ENCODE measurements at places on chromosomes 11 and 22.

DNA sequence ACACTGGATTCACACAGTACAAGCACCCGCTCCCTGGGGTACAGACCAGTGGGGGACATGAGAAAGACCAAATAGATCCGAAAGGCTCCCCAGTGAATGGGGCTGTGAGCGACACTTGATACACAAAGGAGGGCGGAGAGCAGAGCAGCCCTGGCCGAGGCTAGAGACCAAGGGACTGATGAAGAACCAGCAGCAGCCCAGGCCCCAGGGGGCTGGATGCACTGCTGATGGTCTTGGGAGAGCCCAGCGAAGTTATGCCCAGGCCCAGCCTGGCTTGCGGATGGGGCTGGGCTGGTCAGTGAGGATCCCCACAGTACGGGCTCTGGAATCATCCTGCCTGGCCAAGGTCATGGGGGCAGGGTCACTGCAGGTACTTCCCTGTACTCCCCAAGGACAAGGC is 23.2 kb downstream of the ARHGAP1 start:
- DNase-seq, result no peak

DNA sequence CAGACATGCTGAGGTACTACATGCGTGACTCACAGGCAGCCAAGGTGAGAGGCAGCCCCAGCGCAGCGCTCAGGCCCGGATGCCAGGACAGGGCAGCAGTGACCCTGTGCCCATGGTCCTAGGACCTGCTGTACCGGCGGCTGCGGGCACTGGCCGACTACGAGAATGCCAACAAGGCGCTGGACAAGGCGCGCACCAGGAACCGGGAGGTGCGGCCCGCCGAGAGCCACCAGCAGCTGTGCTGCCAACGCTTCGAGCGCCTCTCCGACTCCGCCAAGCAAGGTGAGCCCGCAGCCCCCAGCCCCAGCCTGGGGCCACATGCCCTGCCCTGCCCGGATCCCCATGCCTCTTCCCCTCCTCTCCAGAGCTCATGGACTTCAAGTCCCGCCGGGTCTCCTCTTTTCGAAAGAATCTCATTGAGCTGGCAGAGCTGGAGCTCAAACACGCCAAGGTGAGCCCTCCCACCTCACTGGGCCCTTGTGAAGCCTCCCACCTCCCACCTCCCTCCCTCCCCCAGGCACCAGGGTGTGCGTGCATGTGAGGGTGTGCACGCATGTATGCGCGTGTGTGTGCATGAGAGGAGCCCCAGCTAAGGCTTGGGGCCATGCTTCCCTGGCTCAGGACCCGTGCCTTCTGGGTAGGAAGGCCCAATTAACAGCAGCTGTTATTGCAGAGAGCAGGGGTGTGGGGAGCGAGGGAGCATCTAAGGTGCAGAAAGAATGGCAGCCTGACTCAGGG is 5.3 kb downstream of the CFL1 start:
- no peak for DNase-seq

GRCh38 chr22:28462901-28463300 is 216.7 kb downstream of the TTC28 start:
- no peak for DNase-seq

DNA sequence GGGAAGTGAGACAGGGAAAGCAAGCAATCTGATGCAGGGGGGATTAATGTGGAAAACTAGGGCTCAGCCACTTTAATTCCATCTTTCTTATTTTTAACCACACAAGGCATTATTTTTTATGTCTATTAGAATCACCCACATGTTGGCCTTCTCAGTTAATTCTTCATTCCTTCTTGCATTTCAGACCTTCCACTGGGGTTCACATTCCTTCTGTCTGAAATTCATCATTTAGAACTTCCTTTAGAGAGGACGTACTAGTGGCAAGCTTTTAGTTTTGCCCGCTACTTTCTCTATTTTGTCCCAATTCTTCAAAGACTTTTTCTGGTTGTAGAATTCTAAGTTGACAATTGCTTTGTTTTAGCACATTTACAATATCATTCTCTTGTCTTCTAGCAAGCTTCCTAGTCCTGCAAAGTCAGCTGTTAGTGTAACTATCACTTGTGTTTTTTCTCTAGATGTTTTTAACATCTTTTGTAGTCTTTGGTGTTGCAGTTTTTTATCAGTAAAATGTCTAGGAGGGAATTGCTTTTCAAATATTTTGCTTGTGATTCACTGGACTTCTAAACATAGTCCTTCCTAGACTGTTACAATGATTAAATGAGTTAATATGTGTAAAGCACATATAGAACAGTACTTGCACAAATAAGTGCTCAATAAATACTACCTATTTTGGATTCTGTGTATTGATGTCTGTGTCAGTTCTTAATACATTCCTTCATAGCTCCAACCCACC is 5.5 kb upstream of the NNMT start:
- no peak for DNase-seq

- no peak for DNase-seq
Observed at GRCh38 chr11:9697766-9698165, 33.9 kb downstream of the SWAP70 start.

GRCh38 chr11:73975479-73975757 is 7.2 kb downstream of the UCP2 start:
- DNase-seq, result no peak

- no peak for DNase-seq
Observed at GRCh38 chr11:12196872-12197271, 86.5 kb downstream of the MICAL2 start.

DNA sequence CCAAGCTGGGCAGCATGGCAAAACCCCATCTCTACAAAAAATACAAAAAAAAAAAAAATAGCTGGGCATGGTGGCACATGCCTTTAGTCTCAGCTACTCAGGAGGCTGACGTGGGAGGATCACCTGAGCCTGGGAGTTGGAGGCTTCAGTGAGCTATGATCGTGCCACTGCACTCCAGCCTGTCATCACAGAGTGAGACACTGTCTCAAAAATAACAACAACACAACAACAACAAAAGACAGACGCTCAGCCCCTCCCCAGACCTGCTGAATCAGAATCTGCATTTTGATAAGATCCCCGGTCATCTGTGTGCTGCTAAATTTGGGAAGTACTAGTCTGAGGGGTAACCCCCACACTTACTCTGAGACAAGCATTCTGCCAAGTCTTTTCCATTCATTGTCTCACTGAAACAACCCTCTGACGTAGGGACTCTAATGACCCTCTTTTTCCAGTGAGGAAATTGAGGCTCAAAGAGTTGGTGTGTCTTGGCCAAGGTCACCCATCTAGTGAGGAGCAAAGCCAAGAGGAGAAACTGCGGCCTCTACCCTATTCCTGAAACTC is 7.5 kb downstream of the NEFH start:
- no peak for DNase-seq

DNA sequence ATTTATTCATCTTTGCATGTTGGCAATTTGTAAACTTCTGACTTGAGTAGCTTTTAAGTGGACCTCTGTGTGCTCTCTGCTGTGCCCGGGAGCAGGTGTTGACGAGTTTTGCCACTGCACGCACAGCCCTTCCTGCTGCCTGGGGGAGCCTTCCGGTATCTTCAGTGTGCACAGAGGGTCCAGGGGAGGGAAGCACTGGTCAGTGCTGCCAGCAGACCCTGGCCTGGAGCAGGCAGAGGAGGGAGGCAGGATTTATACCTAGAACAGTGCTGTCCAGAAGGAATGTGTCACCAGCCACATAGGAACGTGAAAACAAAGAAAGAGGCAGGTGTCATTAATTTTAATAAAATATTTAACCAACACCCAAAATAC is 403.6 kb downstream of the TBC1D22A start:
- DNase-seq, result no peak

DNA sequence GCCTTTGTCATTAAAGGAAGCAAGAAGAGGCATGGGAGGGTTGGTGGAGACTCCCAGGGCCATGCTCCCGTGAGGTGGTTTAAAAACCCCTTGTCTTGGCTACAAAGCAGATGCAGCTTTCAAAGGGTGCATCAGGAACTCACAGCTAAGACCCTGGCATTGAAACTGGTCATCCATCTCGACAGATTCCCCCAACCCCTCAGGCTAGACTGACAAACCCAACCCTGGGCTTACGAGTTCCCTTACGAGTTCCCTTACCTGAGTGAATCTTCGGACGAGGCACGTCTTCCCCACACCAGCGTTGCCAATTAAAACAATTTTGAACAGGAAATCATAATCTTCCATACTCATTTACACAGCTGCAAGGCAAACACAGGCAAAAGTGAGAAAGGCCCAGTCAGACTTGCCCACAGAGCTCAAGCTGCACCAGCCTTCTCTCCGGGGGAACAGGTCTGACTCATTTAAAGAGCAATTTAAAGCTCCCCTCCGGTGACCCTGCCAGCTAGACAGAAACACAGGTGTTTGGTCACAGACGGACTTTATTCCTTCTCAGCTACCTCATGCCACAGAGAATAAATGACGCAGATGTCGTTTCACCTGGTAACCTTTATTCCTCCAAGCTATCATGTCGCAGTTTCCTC is 74.6 kb downstream of the RAB30 start:
- DNase-seq, result no peak

GRCh38 chr11:13009921-13010748 is 1.0 kb downstream of the RASSF10 start:
- DNase-seq, result no peak

- DNase-seq, result no peak
Observed at GRCh38 chr22:44639891-44640617, 62.0 kb upstream of the PRR5 start.

DNA sequence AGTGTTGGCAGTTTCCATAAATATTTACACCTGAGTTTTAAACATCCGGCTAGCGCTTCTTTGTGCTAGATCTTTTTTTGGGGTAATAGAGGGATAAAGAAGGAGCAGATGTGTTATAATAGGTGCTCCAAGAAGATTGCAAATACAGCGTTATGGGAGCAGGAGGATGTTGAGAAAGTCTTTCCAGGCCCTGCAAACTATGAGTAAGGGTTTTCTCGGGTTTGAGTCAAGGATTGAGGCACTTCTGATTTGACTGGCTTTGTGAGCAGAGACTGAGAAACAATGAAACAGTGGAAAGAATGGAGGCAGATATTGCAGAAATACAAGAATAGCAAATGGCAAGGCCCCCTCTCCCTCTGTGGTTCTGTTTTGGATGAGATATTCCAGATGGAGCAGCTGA is 155.0 kb upstream of the TIMP3 start:
- DNase-seq, result no peak
